ENCODE measurements at places on chromosomes 6 and 20.
A peak's percentile ranks its signal among the peaks of the same experiment; 100 is the strongest.

DNA sequence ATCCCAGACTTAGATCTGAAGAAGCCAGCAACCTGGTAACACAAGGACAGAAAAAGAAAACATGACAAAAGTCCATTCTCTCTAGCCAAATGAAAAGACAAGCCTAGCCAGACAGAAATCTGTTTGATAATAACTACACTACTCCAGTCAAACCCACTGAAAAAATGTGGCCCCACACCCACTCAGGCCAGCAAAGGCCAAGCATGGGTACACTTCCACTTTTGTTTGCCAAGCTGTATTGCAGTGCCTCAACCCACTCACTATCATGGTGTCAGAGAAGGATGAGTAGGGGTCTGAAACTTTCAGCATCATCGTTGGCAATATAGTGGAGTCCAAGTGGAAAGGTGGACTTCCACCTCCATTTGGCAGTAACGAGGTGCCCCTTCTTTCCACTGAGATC, 45.8 kb downstream of the EPM2A start:
- no peak for DNase-seq

DNA sequence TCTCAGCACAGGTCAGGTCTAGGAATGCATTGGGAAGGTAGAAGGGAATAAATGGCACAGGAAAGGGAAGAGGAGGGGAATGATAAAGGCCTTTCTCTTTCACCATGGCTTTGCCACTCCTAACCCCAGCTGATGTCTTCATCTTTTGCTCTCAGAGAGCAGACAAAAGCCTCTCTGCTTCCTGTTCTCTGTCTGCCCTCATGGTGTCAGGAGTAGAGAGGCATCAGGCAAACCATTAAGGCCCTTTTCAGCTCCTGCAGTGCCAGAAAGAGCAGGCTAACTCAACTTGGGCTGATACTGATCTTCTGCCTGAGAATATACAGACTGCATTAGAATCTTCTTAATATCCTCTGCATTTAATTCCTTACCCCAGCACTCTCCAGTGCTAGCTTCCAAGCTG, 48.0 kb upstream of the STXBP5 start:
- no peak for DNase-seq

- no peak for DNase-seq
Observed at GRCh38 chr20:1033751-1034414, 31.8 kb upstream of the RSPO4 start.

DNA sequence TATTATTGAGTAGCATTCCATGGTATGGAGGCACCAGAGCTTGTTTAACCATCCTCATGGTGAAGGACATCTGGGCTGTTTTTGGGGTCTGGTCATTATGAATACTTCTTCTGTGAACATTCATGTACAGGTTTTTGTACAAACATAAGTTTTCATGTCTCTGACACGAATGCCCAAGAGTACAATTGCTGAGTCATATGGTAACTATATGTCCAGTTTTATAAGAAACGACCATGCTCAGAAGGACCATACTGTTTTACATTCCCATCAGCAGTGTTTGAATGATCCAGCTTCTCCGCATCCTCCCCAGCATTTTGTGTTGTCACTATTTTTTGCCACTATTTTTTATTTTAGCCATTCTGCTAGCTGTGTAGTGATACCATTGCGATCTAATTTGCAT, 188.6 kb downstream of the KHDC1L start:
- no peak for DNase-seq

- no peak for DNase-seq
Observed at GRCh38 chr6:10535193-10535592, 14.0 kb downstream of the GCNT2 start.

- peak; percentile 53 for DNase-seq
Observed at GRCh38 chr6:33112148-33112547, 36.4 kb downstream of the HLA-DPB1 start.

- no peak for DNase-seq
Observed at GRCh38 chr6:96213784-96214183, 198.0 kb downstream of the FUT9 start.

DNA sequence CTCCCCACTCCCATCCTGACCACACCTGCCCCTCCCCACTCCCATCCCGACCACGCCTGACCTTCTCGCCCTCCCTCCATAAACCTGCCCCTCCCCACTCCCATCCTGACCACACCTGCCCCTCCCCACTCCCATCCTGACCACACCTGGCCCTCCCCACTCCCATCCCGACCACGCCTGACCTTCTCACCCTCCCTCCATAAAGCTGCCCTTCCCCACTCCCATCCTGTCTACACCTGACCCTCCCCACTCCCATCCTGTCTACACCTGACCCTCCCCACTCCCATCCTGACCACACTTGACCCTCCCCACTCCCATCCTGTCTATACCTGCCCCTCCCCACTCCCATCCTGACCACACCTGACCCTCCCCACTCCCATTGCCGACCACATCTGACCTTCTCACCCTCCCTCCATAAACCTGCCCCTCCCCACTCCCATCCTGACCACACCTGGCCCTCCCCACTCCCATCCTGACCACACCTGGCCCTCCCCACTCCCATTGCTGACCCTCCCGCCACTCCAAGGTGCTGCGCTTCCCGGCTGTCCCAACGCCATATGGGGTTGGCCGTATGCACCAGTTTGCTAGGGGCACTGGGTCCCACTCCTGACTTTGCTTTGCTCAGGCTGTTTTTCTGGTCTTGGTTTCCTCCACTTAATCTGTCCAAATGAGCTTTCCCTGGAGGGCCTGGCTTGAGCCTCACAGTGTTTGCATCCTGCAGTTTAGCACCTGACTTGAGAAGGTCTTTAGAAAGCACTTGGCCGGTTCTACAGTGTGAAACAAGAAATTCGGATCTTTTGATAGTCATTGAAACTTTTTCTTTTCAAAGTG, 2.9 kb downstream of the KIF25 start:
- DNase-seq: no peak
